ENCODE measurements at places on chromosomes 13 and 19. TPM values are rescaled to one million over a fixed set of nuclear protein-coding genes. Genes with fewer than 3 reads are reported as not detected.
A peak's percentile ranks its signal among the peaks of the same experiment; 100 is the strongest.

FXYD3 gene
- total RNA-seq = 1.1 TPM

GRCh38 chr19:29516358-29516725 is 9.5 kb upstream of the VSTM2B start:
- no peak for ATAC-seq

STOML3 gene
- total RNA-seq = 0.46 TPM

DNA sequence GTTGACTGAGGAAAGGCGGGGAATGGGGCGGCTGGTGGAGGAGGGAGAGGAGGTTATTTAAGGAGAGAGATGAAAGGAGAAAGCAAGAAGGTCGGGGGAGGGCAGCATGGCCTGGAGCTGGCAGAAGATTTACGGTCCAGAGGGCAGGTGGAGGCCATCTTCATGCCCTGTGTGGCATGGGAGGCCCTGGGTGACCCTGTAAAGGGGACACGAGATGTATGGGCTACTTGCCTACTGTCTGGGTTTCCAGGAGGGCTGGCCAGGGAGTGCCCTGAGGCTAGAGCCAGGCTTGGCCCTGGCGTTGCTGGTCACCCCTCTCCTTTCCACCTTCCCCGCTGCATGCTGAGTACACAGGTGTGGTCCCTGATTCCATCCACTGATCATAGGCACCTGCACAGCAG is 6.1 kb downstream of the WTIP start:
- no peak for ATAC-seq

DNA sequence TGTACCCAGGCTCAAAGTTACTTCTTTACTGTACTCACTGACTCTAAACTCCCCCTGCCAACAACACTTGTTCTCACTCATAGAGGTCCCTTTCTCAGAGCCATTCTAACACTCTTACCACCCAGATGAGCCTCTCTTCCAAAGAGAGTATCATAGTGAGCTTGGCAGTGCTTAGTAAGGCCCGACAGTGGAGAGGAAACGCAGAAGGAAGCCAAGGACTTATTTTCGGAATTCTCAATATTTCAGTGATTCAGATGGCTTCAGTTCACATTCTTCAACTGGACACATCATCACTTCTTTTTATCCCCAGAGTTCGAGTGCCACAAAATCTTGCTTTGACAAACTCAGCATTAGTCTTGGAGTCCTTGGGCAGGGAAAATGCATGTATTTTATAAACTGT is 285.9 kb downstream of the DNAJC15 start:
- no peak for ATAC-seq

DNA sequence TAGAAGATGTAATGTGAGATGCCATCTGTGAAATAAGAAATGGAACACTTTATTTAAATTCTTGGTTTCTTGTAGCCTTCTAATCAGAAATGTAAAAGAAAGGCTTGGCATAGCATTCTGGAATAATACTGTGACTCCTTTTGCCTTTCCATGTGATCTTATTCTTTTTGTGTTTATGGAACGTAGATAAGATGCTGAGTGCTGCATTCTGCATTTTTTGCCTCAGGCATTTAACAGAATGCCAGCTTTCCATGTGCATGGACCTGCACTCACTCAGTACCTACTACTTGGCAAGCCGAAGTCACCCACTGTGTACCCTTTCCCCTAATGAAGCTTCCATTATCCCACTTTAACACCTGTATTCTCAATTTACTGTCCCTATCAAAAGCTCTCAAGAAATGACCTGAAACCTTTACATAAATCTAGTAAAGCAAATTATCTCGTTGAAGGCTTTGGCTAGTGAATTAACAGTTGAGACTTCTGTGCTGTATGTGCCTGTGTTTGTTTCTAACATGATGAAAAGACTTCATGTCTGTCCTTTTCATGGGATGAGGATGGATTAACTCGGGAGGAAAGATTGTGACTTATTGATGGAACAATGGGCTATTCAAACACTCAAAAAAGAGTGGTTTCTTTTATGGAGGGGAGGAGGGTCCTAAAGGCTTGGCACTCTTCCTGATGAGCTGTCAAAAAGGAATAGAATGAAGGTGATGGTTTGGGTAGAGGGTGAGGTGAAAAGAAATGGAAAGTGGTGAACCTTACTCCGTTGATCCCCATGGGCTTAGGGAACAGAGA is 44.7 kb upstream of the FRY start:
- ATAC-seq = no peak

PEAK3 gene
- total RNA-seq = 1.3 TPM

- no peak for ATAC-seq
These were observed 360.9 kb downstream of the PCDH17 start for GRCh38 chr13:57992416-57992815.

C19orf81 gene
- 2.1 TPM for total RNA-seq

DNA sequence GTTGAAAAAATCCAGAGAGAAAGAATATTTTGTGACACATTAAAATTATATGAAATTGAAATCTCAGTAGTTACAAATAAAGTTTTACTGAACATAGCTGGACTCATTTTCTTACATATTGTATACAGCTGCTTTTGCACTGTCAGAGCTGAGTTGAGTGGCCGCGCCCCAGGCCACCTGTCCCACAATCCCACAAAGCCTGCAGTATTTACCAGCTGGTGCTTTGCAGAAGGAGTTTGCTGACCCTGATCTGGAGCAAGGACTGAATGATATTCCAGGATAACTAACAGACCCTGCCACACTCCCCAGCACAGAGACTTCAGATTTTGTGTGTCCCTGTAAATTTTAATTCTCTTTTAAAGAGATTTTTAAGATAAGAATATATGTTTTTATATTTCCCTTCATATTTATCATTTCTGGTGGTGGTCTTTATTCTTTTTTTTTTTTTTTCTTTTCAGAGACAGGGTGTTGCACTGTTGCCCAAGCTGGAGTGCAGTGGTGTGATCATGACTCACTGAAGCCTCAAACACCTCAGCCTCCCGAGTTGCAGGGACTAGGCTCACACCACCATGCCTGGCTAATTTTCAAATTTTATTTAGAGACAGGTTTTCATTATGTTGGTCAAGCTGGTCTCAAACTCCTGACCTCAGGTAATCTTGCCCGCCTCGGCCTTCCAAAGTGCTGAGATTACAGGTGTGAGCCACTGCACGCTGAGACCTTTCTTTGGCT is 48.5 kb downstream of the TDRD12 start:
- no peak for ATAC-seq

DNA sequence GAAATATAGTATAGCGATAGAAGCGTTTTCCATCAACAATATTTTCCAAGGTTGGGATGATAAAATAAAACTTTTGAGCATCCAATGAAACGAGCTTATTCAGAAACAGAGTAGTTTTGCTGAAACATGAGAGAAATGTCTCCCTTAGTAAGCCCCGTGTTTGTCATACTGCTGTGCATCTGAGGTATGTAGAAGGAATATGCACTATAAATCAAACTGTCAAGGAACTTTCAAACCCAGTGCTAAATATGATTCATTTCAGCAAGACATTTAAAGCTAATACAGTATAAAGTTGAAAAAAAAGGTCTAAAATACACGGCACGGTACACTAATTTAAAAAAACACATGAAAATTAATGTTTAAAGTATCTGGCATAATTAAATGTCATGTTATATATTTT is 546.2 kb downstream of the SLITRK5 start:
- ATAC-seq = no peak

DNA sequence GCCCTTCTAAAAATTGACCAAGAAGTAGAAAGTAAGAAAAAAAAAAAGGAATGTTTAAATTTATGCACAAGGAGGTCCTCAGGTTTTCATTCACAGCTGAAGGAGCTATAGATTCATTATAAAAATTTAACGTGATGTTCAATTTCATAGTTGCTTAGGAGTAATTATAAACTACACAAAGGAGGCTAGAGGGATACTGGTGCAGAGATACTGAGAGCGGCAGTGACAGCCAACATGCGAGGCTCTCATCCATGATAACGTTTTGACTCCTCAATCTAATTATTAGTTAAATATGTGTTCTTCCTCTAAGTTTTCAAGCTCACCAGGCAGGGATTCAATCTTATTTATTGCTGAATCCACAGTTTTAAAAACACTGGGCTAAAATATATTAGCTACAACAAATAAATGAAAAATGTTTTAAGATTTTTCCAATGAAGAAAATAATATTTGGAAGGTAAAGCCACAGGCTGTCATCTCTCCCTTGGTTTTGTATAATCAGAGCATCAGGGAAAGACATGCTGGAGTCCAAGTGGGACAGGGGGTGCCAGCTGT is 49.8 kb upstream of the TRPC4 start:
- peak; percentile 20 for ATAC-seq

- no peak for ATAC-seq
These were observed 38.4 kb downstream of the PIBF1 start for GRCh38 chr13:72820156-72820897.

DNA sequence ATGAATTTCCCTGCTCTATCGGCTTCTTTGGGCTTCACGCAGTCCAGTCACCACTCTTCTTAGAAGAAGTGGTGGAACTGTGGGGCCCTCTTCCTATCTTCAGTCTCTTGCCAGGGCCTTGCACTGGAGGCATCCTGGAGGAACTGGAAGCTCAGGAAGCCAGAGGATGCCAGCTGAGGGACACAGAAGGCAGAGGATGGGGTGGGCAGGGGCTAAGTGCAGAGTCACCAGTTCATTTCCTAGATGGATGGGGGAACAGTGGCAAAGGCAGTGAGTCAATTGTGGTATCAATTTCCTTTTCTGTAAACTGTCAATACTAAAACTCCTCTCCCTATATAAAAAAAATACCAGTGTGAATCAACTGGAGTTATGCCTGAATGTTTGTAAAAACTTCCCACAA is 419.7 kb downstream of the KLF12 start:
- no peak for ATAC-seq

DNA sequence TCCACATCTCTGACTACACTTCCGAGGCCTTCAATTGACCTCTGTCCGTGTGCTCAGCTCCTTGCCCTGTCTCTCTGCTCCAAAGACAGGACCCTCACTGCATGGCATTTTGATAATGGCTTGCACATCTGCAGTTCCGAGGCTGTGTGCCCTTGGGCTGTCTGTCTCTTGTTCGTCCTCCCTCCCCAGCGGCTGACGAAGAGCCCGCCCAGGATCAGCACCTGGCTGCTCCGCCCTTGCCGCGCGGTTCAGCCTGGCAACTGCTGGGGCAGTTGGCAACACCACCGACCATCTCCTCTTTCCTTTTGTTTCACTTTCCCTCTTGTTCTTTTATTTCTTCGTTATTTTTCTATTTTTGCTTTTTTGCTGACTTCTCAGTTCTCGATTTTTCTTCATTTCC is 270.4 kb downstream of the TEX29 start:
- no peak for ATAC-seq

Measured in motor neuron (in vitro differentiated cells).